ENCODE measurements at places on chromosomes 12 and 14.

DNA sequence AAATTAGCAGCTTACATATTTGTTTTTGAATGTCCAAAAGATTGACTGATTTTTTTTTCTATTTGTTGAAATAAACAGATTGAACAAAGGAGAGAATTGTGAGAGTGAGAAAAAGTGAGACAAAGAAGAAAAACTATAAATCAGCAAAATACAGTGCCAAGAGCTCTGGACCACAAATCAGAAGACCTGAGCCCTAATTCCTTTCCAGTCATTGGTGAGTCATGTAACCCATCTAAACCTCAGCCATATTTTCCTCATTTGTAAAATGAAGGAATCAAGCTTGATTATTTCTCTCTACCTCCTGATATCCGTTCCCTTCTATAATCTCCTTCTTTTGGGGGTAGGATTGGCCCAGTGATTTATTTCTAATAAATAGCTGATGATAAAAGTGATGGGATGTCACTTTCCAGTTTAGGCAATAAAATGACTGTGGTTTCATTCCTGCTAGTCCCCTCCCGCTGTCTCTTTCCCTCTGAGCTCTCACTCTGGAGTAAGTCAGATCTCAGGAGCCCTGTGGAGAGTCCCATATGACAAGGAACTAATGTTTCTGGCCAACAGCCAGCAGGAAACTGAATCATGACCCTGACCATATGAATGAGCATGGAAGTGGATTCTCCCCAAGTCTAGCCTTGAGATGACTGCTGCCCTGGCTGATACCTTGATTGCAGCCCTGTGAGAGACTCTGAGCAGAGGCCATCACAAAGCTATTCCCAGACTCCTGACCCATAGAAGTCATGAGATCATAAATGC is 218.9 kb downstream of the ACSS3 start:
- no peak for DNase-seq

- no peak for DNase-seq
Measured at GRCh38 chr12:83666690-83667089, 980.0 kb downstream of the TMTC2 start.

- DNase-seq = no peak
Measured at GRCh38 chr12:120801146-120801545, 75.5 kb downstream of the ACADS start.

- no peak for DNase-seq
Measured at GRCh38 chr12:18258929-18259328, 2.4 kb upstream of the PIK3C2G start.

DNA sequence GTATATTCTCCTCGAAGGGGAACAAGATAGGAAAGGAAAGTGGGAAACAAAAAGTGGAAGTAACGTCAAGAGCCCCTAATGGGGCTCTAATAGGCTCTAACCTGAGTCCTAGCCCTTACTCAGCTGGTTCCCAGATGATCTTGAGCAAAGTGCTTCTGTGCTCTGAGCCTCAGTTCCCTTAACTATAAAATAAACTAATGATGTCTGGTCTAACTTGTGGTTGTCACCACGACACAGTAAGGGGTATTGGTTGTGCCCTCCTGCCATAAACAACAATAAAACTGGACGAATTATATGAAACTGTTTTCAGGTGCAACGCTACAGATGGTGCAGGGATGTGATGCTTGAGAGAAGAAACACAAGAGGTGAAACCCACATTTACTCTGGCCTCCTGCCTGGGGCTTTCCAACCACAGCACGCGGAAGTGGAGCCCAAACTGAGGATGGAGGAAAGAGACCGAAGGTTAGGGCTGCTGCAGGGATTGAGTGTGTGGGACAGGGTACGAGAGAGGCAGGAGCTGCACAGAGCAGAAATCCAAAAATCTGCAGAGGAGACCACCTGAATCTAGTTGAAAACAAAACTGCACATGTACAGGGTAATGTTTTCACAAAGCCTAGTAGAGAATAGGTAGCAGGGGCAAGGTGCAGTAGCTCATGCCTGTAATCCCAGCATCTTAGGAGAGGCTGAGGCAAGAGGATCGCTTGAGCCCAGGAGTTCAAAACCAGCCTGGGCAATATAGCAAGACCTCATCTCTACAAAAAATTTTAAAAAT is 45.6 kb upstream of the BCL2L14 start:
- no peak for DNase-seq

GRCh38 chr12:96513166-96513565 is 23.8 kb downstream of the CFAP54 start:
- DNase-seq = no peak

DNA sequence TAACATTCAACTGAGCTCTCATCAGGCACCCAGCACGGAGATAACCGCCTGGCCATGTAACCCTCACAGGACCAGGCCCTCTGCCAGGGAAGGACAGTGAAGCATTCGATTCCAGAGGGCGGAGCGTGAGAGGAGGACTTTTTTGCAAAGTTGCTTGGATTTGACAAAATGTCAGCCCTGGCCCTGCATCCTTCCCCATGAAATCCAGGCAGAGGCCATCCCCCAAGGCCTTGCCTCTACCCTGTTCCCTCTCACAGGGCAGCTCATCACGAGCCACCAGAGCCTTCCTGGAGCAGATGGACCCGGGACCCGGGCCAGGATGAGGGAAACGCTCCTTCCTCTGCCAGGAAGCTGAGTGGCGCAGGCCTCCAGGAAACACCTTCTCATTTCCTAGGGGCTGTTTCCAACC is 17.0 kb downstream of the CAMKK2 start:
- no peak for DNase-seq

- DNase-seq = peak; percentile 5
Measured at GRCh38 chr14:71720978-71721624, 211.1 kb upstream of the RGS6 start.

DNA sequence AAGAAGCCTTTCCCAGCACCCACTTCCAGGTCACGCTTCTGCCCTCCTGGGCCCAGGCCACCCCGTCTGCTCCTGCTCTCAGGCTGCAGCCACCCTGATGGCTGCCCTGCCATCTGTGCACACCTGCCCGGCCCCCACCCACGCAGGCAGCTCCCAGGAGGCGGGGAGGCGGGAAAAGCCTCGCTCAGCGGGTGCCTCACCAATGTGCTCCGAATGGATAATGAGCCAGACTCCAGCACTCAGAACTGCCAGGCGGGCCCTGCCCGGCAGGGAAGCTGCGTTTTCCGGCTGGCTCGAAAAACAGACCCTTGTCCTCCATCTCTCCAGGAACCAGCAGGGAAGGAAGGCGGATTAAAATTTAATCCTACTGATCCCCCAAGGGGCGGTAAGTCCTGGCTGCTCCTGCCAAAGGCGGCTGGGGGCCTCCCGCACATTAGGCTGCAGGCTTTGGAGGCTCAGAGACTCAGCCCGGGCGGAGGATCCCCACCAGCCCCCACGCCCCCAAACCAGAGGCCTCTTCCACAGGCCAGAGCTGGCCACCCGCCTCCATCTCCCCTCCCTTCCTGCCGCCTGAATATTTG is 104.0 kb downstream of the NCOR2 start:
- no peak for DNase-seq

- DNase-seq = no peak
Measured at GRCh38 chr12:131137836-131138637, 184.3 kb downstream of the ADGRD1 start.

GRCh38 chr12:24073170-24073810 is 123.8 kb upstream of the SOX5 start:
- DNase-seq = no peak

GRCh38 chr12:93025145-93026103 is 96.3 kb upstream of the EEA1 start:
- DNase-seq = no peak

DNA sequence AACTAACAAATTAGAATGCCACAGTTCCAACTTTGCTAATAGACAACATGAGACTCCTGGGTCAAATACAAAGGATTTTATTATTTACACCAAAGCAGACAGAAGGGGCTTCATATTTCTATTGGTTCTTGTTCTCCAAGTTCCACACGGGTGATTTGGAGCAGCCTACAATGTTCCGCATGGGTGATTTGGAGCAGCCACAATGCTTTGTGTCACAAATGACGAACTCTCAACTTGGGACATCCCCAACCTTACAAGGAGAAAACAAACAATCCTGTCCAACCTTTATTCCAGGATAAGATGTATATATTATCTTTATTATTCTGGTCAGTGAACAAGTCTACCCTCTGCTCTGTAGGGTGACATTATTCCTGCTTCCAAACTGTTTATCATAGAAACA is 694.3 kb upstream of the MGAT4C start:
- DNase-seq = no peak

- no peak for DNase-seq
Measured at GRCh38 chr14:33393895-33394368, 455.3 kb downstream of the NPAS3 start.

- DNase-seq = no peak
Measured at GRCh38 chr12:51216642-51217041, 1.2 kb downstream of the POU6F1 start.

DNA sequence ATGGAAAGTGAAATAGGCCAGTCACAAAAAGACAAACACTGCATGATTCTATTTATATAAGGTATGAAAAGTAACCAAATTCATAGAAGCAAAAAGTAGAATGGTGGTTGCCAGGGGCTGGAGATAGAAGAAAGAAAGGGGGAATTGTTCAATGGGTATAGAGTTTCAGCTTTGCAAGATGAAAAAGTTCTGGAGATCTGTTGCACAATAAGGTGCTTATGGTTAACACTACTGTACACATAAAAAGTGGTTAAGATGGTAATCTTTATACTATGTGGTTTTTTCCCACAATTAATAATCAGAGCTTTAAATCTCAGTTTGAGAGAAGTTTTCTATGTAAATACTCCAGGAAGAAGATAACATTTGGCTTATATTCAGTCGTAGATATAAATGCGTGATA is 73.4 kb downstream of the SLC38A4 start:
- no peak for DNase-seq

GRCh38 chr12:104285740-104286515 is 17.6 kb upstream of the EID3 start:
- no peak for DNase-seq

GRCh38 chr12:2944401-2945047 is 14.7 kb upstream of the TEAD4 start:
- peak; percentile 57 for DNase-seq

DNA sequence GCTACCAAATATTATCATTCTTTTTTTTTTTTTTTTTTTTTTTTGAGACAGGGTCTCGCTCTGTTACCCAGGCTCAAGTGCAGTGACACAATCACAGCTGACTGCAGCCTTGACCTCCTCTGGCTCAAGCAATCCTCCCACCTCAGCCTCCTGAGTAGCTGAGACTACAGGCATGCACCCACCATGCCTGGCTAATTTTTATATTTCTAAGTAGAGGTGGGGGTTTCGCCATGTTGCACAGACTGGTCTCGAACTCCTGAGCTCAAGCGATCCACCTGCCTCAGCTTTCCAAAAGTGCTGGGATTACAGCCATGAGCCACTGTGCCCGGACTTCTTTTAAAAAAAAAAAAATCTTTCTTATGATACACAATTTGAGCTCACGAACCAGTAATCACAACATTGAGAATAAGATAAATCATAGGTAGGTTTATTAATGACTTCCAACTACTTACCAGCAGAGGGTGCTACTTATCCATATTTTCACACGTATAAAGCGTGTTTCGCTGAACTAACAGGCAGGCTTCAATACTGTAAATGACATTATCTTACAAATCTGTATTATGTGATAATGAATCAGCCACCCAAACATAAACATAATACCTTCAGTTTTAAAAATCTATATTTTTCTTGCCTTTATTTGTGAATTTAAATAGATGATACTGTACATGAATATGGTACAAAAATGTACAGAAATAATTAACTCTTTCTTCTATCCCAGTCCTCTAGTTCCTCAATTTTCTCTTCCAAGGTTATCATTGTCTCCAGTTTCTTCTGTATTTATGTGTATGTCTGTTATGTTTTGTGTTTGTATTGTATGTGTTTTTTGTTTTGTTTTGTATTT is 42.5 kb upstream of the BCAT1 start:
- no peak for DNase-seq

DNA sequence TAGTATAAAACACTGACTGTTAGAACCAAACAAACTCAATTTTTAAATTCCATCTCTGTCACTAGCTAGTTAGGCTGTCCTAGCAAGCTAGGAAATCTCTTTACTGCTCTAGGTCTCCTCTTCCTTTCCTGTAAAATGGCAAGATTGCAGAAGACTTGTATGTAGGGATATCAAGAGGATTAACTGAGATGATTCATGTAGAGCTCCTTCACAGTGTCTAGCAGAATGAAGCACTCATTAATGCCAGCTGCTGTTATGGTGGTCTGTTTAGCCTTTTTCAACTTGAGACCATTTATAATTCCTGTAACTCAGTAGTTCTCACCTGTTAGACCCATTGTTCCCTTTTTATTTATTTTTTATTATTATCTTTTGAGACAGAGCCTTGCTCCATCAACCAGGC is 67.8 kb upstream of the KCNH3 start:
- DNase-seq = no peak

DNA sequence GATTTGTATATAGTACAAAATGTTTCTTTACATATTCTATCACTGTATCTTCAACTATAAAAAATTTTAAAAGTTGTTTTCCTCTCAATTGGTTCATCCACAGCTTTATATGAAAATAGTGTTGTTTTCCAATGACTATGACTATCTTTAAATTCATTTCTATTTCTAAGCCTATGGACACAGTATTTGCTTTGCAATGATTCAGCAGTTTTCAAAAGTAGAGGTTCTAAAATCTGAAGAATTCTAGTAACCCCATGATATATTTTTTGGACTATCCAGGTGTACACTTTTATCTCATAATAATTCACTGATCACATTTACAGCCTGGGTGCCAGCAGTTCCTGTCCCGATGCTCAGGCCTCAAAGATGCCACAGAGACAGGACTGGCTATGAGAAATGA is 118.4 kb upstream of the PTPRR start:
- no peak for DNase-seq

- DNase-seq = peak; percentile 18
Measured at GRCh38 chr12:22287776-22288621, 46.5 kb downstream of the ST8SIA1 start.

DNA sequence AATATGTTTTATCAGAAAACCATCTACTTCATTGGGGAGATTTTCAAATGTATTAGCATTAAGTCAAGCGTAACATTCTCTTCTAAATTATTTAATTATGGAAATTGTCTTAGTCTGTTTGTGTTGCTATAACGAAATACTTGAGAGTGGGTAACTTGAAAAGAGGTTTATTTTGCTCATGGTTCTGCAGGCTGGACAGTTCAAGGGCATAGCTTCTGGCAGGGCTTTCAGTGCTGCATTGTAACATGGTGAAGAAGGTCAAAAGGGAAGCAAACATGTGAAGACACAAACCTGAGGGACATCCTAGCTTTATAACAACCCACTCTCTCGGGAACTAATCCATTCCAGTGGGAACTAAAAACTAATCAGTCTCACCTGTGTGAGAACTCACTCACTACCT is 84.3 kb upstream of the TMPO start:
- no peak for DNase-seq

DNA sequence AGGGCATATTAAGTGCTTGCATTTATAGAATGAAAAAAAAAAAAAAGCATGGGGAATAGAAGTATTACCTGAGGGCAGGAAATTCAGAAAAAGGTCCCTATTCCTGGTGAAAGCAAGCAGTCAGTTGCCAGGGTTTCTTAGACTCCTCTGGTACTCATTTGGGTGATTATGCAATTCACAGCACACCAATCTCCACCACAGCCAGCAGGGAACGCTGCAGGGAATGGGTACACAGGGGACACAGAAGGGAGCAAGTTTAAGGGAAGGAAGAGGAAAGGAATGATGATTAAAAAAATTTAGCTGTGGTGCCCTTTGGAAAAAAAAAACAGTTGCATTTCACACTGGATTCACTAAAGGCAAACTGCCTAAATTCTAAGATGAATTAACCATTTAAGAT is 14.2 kb downstream of the BLTP3B start:
- DNase-seq = no peak

GRCh38 chr12:116474899-116475298 is 84.3 kb upstream of the MAP1LC3B2 start:
- no peak for DNase-seq

- no peak for DNase-seq
Measured at GRCh38 chr14:24243336-24243836, 963 bp upstream of the TINF2 start.
